ENCODE measurements at places on chromosomes 1 and 21.

DNA sequence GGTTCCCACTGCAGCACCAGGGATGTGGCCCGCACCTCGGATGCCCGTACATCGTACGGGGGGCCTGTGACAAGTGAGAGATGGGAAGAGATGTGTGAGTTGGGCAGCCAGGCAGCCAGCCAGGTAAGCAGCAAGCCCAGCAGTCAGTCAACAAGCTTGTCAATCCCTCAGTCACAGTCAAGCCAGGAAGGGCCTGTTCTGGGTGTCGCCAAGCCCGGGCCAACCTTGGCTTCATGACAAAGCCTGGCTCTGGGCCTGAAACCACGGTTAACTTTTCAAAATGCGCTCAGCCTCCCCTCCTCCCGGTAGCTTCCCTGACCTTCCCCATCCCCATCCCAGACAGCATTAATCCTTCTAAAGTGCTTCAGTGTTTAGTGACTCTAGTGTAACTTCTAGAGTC lies 31.8 kb downstream of the MYOM3 start:
- DNase-seq, result no peak

GRCh38 chr1:16109571-16109970 lies 36.1 kb upstream of the FAM131C start:
- DNase-seq, result no peak

GRCh38 chr1:238954865-238955264 lies 431.5 kb upstream of the CHRM3 start:
- DNase-seq, result no peak

DNA sequence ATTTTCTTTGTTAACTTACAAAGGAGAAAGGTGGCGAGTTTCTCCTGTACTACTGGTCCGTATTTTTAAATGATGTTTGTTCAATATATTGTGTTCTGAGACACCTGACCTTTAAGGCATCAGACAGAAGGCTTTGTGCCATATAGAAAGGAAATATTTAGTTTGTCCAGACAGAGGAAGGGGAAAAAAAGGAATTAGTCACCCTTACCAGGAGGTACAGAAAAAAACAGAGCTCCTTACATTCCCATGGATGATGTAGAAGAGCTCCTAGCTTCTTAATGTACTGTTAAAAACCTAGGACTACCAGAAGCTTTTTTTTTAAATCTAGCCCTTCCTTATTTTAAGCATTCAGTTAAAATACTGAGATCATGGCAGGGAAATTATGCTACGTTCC lies 12.4 kb upstream of the PODN start:
- no peak for DNase-seq

DNA sequence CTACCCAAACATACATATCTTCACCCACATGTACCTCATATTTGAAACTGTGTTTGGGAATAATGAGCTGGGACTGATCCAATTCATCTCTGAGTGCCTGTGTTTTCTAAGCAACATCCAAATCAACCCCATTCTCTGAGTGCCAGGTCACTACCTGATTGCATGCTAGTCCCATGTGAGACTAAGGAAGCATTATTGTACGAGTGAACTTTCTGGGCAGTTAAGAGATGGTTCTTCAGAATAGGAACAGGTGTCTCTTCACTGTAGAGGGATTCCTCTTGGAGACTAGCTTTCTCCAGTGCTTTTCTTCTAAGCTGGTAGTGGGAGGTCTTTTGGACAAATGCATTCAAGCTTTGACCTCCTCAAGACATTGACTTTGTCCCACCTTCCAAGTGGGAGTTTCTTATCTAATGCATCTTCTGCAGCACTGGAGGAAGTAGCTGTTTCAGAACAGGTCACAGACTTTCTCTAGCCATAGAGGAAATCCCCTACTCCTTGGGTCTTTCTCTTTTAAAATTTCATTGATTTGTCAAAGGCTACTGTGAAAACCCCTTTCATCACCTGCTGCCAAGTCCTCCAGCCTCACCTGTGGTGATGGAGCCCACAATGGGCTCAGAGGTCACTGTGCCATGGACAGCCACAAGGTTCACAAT lies 172.0 kb upstream of the KIAA0040 start:
- no peak for DNase-seq

GRCh38 chr1:162171111-162171510 lies 101.6 kb downstream of the NOS1AP start:
- no peak for DNase-seq

- DNase-seq, result no peak
These were observed 1.5 kb downstream of the C1orf35 start for GRCh38 chr1:228101614-228101993.

- no peak for DNase-seq
These were observed 27.2 kb downstream of the CAPN2 start for GRCh38 chr1:223739366-223740037.

GRCh38 chr21:42234464-42235241 lies 15.7 kb downstream of the ABCG1 start:
- peak; percentile 69 for DNase-seq
